ENCODE measurements at places on chromosomes 2 and 18.
A peak's percentile ranks its signal among the peaks of the same experiment; 100 is the strongest.

- DNase-seq, result no peak
Measured at GRCh38 chr18:79402209-79402576, 6.5 kb downstream of the NFATC1 start.

GRCh38 chr2:172561270-172561669 lies 5.4 kb downstream of the PDK1 start:
- DNase-seq, result peak; percentile 27

GRCh38 chr2:105329561-105330495 lies at the start of gene TGFBRAP1:
TSS of gene TGFBRAP1 (minus strand) at chr2:105329735. CDS start at chr2:105308301, 21,434 bp downstream.
- DNase-seq, result peak; percentile 47

DNA sequence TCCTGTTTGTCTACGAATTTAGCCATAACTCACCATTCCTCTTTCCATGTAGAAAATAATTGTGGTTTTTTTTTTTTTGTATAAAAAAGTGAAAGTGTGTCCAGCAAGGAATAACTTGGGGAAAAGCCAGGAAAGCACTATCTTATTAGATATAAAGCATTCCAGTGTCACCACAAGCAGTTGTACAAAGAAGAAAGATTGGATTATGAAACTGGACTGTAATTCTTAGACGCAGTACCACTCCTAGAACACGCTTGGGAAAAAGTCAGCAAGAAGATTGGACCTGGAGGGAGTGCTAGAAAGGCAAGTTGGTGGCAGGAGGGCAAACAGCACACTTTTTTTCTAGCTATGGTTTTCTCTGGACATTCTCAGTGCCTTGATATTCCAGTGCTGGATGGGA lies 186.7 kb downstream of the PARD3B start:
- peak; percentile 50 for DNase-seq

DNA sequence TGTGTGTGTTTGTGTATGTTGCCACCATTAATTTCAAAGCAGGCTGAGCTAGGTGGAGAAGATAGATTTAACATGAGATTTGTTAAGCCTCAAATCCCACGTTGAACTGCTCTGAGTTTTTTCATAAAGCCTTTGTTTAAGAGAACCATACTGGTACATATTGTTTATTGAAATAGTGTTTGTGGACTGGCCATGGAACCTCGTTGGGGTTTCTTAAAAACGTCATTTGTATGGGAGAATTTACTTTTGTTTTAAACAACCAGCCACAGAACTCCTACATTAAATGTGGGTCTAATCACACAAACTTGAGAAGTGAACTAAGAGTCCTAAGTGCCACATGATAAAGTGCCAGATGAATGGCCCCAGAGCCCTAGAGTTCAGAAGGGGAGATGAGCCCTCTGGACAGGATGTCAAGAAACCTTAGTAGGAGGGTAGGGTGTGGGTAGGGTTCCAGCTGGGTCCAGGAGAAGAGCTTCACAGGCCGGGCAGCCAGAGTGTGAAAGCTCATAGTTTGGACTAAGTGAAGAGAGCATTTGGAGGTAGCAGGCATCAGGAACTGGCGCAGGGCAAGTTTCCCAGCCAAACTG lies 120.6 kb upstream of the EML6 start:
- DNase-seq, result no peak

- DNase-seq, result no peak
Measured at GRCh38 chr2:238586931-238587775, 160.4 kb downstream of the ASB1 start.

GRCh38 chr18:22817844-22818243 lies 115.3 kb upstream of the RBBP8 start:
- DNase-seq, result peak; percentile 64

GRCh38 chr2:181857483-181857882 lies 34.0 kb upstream of the ITPRID2 start:
- DNase-seq, result peak; percentile 14

DNA sequence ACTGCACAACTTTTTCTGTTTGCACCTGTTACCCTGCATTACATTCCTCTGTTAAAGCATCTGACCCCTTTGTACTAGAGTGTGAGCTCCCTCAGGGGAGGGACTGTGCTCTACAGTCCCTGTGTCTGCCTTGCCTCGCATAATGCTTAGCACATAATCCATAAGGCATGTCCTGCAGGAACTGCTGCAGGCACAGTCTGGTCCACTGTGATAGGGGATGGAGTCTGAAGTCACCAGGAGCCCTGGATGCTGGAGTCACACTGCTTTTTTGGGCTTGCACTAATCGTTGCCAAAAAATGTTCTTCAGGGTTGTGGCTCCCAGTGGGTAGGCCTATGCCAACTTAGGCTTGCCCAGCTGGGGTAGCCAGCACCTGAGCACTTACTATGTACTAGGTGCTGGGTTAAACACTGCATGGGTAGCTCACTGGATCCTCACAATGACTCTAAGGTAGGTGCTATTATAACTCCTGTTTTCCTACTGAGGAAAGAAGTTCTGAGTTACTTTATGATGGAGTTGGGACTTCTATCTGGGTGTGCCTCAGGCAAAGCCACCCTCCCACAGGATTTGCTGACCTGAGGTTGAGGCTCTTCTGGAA lies 33.3 kb downstream of the COPS7B start:
- DNase-seq, result no peak

- DNase-seq, result no peak
Measured at GRCh38 chr18:66676699-66677098, 72.8 kb upstream of the CDH19 start.

GRCh38 chr18:40841467-40841866 lies 1113.6 kb upstream of the PIK3C3 start:
- DNase-seq, result peak; percentile 81

All from choroid plexus epithelial cell (primary cell).